ENCODE measurements at places on chromosomes 4 and X. TPM values are rescaled to one million over a fixed set of nuclear protein-coding genes. Genes with fewer than 3 reads are reported as not detected.

Gene CC2D2A
- total RNA-seq = not detected

GRCh38 chr4:114249976-114250375 lies 270.5 kb upstream of the ARSJ start:
- no peaks in the 10 kb centered on the region for H3K4me1 ChIP-seq
- no peaks in the 10 kb centered on the region for H3K27me3 ChIP-seq
- H3K4me3 ChIP-seq = no peak overlapping the region
- H3K36me3 ChIP-seq = no peaks in the 10 kb centered on the region
- DNase-seq = no peak

DNA sequence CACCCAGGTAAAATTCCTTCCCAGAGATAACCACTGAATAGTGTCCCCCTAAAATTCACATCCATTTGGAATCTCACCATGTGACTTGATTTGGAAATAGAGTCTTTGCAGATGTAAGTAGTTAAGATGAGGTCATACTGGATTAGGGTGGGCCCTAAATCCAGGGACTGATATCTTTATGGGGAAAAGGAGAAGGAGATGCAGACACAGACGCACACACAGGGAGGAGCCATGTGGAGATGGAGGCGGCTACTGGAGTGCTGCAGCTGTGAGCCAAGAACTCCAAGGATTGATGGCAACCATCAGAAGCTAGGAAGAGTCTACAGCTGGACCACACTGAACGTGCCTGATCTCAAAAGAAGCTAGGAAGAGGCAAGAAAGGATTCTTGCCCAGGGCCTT lies 96.6 kb upstream of the SRD5A3 start:
- H3K4me3 ChIP-seq = no peak overlapping the region
- DNase-seq = no peak
- H3K4me1 ChIP-seq = no peaks in the 10 kb centered on the region
- H3K27me3 ChIP-seq = no peaks in the 10 kb centered on the region

DNA sequence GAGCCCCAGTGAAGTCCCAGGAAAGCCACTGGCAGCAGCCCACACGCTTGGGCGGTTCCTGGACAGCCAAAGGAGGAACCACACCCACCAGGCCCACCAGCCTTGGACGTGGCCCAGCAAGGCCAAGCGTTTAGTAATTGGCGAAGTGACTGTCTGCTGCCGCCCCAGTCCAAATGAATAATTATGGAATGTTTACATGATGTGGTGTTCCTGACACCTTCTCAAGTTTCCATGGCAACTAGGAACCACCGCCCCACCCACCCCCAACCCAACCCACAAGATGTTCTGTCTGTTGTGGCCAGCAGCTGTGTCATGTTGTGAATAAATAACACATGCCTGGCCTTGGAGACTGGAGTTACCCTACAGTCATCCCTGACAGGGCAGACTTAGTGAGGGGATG lies 22.3 kb downstream of the APLN start:
- no peaks in the 10 kb centered on the region for H3K27me3 ChIP-seq
- H3K27ac ChIP-seq = no peak overlapping the region
- no peak for DNase-seq
- peaks cover 2% of the 10 kb centered on the region for H3K4me1 ChIP-seq

Gene RHOXF2B
- total RNA-seq = not detected

Gene HEPH
- total RNA-seq = not detected

GRCh38 chrX:99603091-99603814 lies 806.8 kb downstream of the PCDH19 start:
- H3K36me3 ChIP-seq = no peaks in the 10 kb centered on the region
- H3K27ac ChIP-seq = no peak overlapping the region
- H3K27me3 ChIP-seq = no peaks in the 10 kb centered on the region
- no peak for DNase-seq

Data from CD4-positive, CD25-positive, alpha-beta regulatory T cell (primary cell).